ENCODE measurements at places on chromosomes 16 and 17. TPM values are rescaled to one million over a fixed set of nuclear protein-coding genes. Genes with fewer than 3 reads are reported as not detected.

The CDRT15 gene
- not detected for total RNA-seq

The SLC5A11 gene
- 0.64 TPM for total RNA-seq

The TELO2 gene
- 84.9 TPM for total RNA-seq

- peaks cover 13% of the 10 kb centered on the region for H3K36me3 ChIP-seq
- no peak overlapping the region for H3K27ac ChIP-seq
- H3K27me3 ChIP-seq, result no peaks in the 10 kb centered on the region
- no peak for DNase-seq
- H3K4me1 ChIP-seq, result peaks cover 20% of the 10 kb centered on the region
Observed at GRCh38 chr16:87792205-87792565, 26.4 kb upstream of the KLHDC4 start.

The IGFBP4 gene
- 39.2 TPM for total RNA-seq

DNA sequence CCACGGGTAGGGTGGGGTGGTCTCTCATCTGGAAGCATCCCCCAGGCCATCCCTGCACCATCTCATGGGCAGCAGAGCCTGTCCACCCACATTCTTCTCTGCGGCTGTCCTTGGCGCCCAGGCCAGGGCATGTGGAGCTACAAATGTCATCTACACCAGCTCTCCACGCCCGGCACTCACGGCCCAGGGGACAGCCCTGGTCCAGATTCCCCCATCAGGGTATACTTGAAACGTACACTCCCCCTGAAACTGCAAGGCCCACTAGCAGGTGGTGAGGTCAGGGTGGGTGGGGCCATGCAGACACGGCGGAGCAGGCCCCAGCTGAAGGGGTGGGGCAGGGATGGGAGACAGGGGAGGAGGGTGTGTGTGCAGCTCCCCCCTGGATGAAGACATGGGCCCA lies 3.2 kb upstream of the SOX8 start:
- H3K4me1 ChIP-seq, result peaks cover 43% of the 10 kb centered on the region
- H3K4me3 ChIP-seq, result no peak overlapping the region
- no peak overlapping the region for H3K27ac ChIP-seq
- H3K36me3 ChIP-seq, result peaks cover 6% of the 10 kb centered on the region
- DNase-seq, result no peak
- H3K27me3 ChIP-seq, result peaks cover 50% of the 10 kb centered on the region

GRCh38 chr17:21061971-21062526 lies 19.2 kb upstream of the USP22 start:
- H3K4me1 ChIP-seq, result peaks cover 8% of the 10 kb centered on the region
- no peak overlapping the region for H3K4me3 ChIP-seq
- H3K27ac ChIP-seq, result no peak overlapping the region
- no peak for DNase-seq
- no peaks in the 10 kb centered on the region for H3K36me3 ChIP-seq
- H3K27me3 ChIP-seq, result no peaks in the 10 kb centered on the region

Data from Calu3 (cell line).